ENCODE measurements at places on chromosomes 16 and 17. TPM values are rescaled to one million over a fixed set of nuclear protein-coding genes. Genes with fewer than 3 reads are reported as not detected.

Gene MEFV
- total RNA-seq: 0.12 TPM

Gene ENPP7
- not detected for total RNA-seq

Gene FBXL20
- 7.8 TPM for total RNA-seq

Gene SMCR8
- total RNA-seq: 14.7 TPM

Gene MYOCD
- 0.97 TPM for total RNA-seq

Gene ACACA
- total RNA-seq: 42.4 TPM

Gene TAT
- total RNA-seq: 0.04 TPM
